NCI-H510A treated with DMSO at 0.1 percent for 48 hours (cell line): ENCODE measurements at places on chromosomes 2 and 18.

DNA sequence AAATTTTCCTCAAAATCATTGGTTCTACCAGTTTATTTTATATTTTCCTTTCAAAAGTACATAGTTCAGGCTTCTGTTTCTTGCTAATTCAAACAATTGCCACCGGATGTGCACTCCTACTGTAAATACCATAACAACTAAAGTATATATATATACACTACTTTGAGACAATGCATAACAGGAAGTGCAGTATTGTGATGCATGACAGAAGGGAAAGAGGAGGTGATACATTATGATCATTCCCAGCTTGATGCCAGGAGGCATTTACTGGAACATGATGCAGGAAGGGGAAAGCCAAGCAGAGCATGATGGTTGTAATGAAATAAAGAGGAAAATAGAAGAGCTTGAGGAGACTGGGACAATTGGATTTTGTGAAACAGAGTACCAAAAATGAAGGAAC is 215.2 kb upstream of the NT5C1B start:
- DNase-seq: peak; percentile 21

- DNase-seq: no peak
Observed at GRCh38 chr2:236702657-236703372, 133.2 kb downstream of the ACKR3 start.

DNA sequence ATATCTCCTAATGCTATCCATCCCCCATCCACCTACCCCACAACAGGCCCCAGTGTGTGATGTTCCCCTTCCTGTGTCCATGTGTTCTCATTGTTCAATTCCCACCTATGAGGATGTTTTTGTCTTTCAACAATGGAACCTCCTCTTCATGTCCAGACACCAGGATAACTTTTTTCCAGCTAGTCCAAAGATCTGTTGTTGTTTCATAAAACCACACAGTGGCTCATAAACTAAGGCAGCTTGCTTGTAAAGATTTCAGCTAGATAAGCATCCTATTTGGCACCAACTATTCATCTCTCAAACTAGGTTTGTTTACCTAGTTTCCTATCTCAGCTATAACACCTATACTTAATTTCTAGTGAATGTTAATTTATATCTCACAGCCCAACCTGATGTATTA is 937.7 kb downstream of the TRIB2 start:
- no peak for DNase-seq

GRCh38 chr2:180730976-180731375 is 249.4 kb upstream of the UBE2E3 start:
- no peak for DNase-seq

DNA sequence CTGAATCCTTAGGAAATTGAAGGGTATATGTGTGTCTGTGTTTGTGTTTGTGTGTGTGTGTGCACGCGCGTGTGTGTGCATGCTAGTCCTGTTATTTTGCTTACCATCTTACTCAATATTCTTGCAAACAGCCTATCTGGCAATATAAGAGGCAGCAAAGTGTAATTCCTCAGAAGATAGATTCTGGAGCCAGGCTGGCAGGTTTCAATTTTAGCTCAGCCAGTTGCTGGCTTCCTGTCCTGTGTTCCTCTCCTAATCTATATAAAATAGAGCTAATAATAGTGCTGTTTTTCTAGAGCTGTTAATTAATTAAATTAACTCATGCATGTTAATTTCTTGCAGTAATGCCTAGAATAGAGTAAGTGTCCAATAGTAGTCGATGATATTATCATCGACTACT is 256.2 kb downstream of the PIK3C3 start:
- DNase-seq: no peak

- DNase-seq: no peak
Observed at GRCh38 chr2:178718283-178718682, 88.9 kb downstream of the TTN start.

- DNase-seq: no peak
Observed at GRCh38 chr2:101790416-101790815, 92.9 kb downstream of the MAP4K4 start.

GRCh38 chr2:147937744-147938349 is 82.7 kb downstream of the ORC4 start:
- peak; percentile 37 for DNase-seq

- no peak for DNase-seq
Observed at GRCh38 chr18:59182673-59183072, 37.3 kb upstream of the GRP start.

GRCh38 chr18:48785091-48785614 is 165.6 kb downstream of the SMAD7 start:
- DNase-seq: no peak

- DNase-seq: no peak
Observed at GRCh38 chr2:207891086-207891844, 121.6 kb upstream of the FZD5 start.

GRCh38 chr18:41266616-41267015 is 688.4 kb upstream of the PIK3C3 start:
- no peak for DNase-seq
